Activated CD4-positive, alpha-beta T cell treated with anti-CD3 and anti-CD28 coated beads for 36 hours (primary cell): ENCODE measurements at places on chromosomes 2 and 18. TPM values are rescaled to one million over a fixed set of nuclear protein-coding genes. Genes with fewer than 3 reads are reported as not detected.

GRB14 gene
- total RNA-seq: not detected

GRCh38 chr18:48186861-48187260 is 222.3 kb downstream of the ZBTB7C start:
- no peak for DNase-seq
- H3K27ac ChIP-seq: no peak overlapping the region
- H3K4me1 ChIP-seq: no peaks in the 10 kb centered on the region
- peaks cover 12% of the 10 kb centered on the region for H3K27me3 ChIP-seq
- no peak overlapping the region for H3K4me3 ChIP-seq

DNA sequence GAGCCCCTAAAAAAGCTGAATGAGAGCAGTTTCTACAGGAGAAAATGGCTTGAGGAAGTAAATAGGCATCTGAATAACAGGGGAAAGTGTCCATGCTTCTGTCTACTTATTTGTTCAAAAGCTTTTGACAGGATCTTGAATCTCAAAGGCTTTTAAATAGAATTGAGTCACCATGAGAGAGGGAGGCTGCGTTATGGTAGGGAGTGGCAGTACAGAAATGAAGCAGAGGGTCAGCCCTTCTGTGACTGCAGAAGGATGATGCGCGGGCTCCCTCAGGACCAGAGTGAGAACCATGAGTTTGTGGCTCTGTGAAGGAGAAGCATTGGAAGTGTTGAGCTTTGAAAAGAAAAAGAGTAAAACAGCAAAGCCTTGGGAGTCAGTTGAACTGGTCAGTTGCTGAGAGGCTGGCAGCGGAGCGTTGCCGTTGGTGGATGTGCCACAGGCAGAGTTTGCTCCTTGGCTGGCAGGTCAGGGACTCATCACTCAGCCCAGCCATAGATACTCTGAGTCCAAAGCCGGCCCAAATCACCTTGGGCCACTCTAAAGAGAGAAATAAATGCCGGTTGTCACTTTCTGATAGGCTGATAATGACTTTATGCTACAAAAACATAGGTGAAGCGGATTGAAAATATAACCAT is 17.4 kb downstream of the COPS7B start:
- no peak overlapping the region for H3K4me3 ChIP-seq
- H3K27ac ChIP-seq: no peak overlapping the region
- H3K4me1 ChIP-seq: no peaks in the 10 kb centered on the region
- peaks cover 28% of the 10 kb centered on the region for H3K36me3 ChIP-seq

GRCh38 chr18:8625461-8626092 is 16.3 kb downstream of the RAB12 start:
- H3K36me3 ChIP-seq: peaks cover 63% of the 10 kb centered on the region
- peaks cover 37% of the 10 kb centered on the region for H3K4me1 ChIP-seq
- no peak for DNase-seq
- H3K27me3 ChIP-seq: no peaks in the 10 kb centered on the region

DNA sequence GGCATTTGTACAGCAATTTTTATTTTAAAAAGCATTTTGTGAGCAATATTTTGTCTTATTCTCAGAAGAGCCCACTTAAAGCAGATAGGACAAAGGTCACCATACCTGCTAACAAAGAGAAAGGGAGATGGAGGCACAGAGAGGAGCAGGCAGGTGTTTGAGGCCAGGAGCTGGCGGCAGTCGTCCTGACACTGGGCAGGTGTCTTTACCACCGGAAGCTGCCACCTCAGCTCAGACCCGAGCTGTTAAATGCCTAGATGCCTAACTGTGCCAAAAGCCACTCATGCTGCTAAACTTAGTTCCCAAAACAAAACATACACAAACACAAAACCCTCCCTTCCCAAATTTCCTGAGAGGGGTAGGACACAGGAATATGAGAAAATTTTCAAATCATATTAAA is 120.9 kb downstream of the CNTNAP5 start:
- H3K4me3 ChIP-seq: no peak overlapping the region
- H3K27ac ChIP-seq: no peak overlapping the region
- no peaks in the 10 kb centered on the region for H3K36me3 ChIP-seq
- no peaks in the 10 kb centered on the region for H3K27me3 ChIP-seq
- H3K4me1 ChIP-seq: no peaks in the 10 kb centered on the region

DNA sequence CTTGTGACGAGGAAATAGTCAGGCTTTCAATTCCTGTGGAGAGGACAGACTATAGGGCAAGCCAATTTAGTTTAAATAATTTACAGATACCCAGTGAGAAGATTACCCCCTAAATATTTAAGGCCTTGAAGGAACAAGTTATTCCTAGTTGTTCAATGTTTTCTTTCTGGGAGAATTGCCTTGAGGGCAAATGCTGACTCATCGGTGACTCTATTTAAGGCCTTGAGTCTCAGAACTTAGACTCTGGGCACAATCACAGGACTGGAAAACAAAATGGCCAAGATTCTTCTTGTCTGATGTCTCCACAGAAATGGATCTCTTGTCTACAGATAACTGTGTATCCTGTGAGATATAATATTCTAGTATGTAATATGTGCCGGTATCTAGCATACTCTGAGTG is 467.1 kb downstream of the SUCLG1 start:
- no peaks in the 10 kb centered on the region for H3K36me3 ChIP-seq
- H3K4me3 ChIP-seq: no peak overlapping the region
- peaks cover 4% of the 10 kb centered on the region for H3K27me3 ChIP-seq
- DNase-seq: no peak
- no peaks in the 10 kb centered on the region for H3K4me1 ChIP-seq

- no peak for DNase-seq
- no peaks in the 10 kb centered on the region for H3K36me3 ChIP-seq
- H3K4me3 ChIP-seq: no peak overlapping the region
- no peaks in the 10 kb centered on the region for H3K27me3 ChIP-seq
Observed at GRCh38 chr2:237459741-237460174, 27.3 kb upstream of the MLPH start.

DNA sequence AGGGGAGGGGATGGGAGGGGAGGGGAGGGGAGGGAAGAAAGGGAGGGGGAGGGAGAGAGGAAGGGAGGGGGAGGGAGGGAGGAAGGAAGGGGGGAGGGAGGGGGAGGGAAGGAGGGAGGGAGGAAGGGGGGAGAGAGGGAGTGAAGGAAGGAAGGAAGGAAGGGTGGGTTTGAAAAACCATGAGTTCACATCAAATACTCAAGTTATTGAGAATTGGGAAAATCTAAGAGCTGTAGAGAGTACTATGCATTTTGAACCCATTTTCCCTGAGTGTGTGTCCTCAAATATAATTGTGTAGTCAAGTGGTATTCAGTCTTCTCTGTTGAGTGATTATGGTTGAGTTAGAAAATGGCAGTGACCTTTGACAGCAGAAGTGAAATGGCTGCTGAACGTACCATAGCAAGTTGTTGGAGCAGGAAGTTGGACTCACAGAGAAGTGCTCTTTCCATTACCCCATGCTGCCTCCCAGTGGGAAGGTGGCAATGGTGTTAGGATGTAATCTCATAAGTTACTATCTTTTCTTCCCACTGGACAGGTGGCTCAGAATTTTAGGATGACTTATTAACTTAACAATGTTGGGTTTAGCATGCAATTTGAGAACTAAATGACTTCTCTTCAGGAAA is 214.6 kb downstream of the SETBP1 start:
- no peak overlapping the region for H3K4me3 ChIP-seq
- peaks cover 11% of the 10 kb centered on the region for H3K36me3 ChIP-seq
- H3K27ac ChIP-seq: peak overlapping the region; percentile 27
- H3K27me3 ChIP-seq: peaks cover 2% of the 10 kb centered on the region
- H3K4me1 ChIP-seq: peaks cover 51% of the 10 kb centered on the region
- DNase-seq: peak; percentile 62

DNA sequence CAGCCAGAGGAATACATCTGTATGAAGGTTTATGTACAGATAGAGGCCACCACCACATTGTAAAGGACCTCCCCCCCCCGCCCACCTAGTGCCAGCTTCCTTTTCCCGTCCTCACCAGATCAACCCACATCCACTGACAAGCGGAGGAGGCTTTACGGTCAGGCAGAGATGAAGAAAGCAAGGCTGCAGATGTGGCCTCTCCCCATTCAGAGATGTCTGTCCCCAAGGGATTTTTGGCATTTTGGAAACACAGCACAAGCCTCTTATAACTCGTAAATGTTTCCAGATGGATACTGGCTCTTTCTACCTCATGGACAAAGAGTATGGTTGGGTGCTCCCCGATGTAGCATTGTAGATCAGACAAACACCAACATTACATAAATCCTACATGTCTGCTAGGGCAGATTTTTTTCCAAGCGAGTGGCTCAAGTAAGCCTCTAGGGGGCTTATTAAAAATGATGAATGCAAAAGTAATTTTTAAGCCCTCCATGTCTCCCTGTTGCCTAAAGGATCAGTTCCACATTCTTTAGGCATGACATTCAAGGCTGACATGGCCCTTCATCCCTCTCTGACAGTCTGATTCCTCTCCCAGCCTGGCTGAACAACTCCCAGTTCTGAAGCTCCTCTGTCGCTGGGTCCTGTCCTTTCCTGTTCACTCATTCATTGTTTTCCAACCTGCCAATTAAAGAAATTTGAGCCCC is 11.7 kb downstream of the VIT start:
- H3K4me3 ChIP-seq: no peak overlapping the region
- H3K4me1 ChIP-seq: no peaks in the 10 kb centered on the region
- H3K27me3 ChIP-seq: peaks cover 5% of the 10 kb centered on the region
- no peak for DNase-seq
- no peak overlapping the region for H3K27ac ChIP-seq

GRCh38 chr2:48448274-48449061 is 81.5 kb upstream of the STON1 start:
- H3K27ac ChIP-seq: peak overlapping the region; percentile 90
- no peaks in the 10 kb centered on the region for H3K27me3 ChIP-seq
- H3K4me1 ChIP-seq: peaks cover 44% of the 10 kb centered on the region
- peaks cover 19% of the 10 kb centered on the region for H3K36me3 ChIP-seq

DNA sequence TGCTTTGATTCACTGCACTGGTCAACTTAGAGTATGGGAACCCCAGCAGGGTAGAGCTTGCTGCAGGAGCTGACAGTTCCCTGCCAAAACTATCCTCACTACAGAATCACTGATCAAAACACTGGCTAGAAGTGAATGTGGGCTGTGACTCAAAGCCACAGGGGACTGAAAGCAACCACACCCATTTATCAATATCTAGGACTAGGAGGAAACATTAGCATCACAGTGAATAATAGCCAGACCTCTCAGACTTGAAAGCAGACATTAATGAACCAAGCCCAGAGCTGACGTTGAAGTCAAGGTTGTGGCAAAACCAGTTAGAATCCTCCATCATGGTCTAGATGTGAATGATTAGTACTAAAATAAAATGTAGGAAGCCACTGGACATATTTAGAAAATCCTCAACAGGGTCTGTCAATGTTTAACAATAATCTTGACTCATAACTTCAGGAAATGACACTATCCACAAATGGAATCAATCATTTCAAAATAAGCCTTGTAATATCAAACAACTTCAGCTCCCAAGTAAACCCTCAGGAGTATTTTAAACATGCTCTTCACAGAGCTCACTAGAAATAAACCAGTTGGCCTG is 131.4 kb downstream of the CDH20 start:
- no peak for DNase-seq
- H3K4me1 ChIP-seq: no peaks in the 10 kb centered on the region
- H3K27ac ChIP-seq: no peak overlapping the region
- no peak overlapping the region for H3K4me3 ChIP-seq
- no peaks in the 10 kb centered on the region for H3K36me3 ChIP-seq
- peaks cover 3% of the 10 kb centered on the region for H3K27me3 ChIP-seq

DNA sequence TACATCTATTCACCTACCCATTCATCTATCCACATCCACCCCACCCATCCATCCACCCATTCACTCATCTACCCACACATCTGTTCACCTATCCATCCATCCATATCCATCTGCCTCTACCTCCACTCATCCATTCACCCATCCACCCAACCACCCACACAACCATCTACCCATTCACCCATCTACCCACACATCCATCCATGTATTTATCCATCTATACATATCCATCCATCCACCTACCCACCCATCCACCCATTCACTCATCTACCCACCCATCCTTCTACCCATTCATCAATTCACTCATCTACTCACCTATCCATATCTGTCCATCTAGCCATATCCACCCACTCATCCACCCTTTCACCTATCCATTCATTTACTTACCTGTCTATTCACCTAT is 187.6 kb downstream of the ASB1 start:
- H3K4me3 ChIP-seq: no peak overlapping the region
- no peaks in the 10 kb centered on the region for H3K4me1 ChIP-seq
- no peak overlapping the region for H3K27ac ChIP-seq
- peaks cover 12% of the 10 kb centered on the region for H3K27me3 ChIP-seq

GRCh38 chr2:150977296-150977695 is 284.4 kb downstream of the RBM43 start:
- peaks cover under 1% of the 10 kb centered on the region for H3K27me3 ChIP-seq
- no peak overlapping the region for H3K4me3 ChIP-seq
- DNase-seq: no peak
- no peak overlapping the region for H3K27ac ChIP-seq

DNA sequence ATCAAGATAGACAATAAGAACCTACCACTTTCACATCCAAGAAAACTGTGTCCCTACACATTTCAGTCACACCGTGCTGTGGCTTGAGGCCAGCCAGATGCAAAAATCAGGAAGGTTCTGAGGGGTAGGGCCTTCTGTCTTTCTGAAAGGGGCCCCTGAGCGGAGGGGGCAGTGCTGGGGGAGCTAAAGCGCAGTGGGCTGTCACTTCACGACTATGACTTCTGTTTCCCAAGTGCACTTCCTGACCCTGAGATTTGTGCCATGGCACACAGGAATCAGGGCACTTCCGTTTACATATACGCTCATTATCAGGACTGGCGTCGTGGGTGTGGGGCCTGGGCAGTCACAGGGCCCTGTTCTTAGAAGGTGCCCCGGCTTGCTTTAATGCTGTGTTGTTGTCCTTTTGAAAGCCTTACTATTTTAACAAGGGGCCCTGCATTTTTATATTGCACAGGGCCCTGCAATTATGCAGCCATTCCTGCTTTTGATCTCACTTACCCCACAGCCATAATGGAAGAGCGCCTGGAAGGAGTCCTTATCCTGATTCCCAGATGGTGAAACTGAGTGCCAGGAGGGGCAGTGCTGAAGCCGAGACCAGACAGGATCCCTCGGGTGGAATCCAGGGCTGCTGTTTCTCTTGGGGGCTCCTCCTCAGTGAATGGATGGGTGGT is 620 bp downstream of the NGEF start:
- peaks cover 2% of the 10 kb centered on the region for H3K27me3 ChIP-seq
- no peaks in the 10 kb centered on the region for H3K36me3 ChIP-seq
- no peak for DNase-seq
- H3K4me3 ChIP-seq: no peak overlapping the region
- H3K27ac ChIP-seq: no peak overlapping the region
- H3K4me1 ChIP-seq: no peaks in the 10 kb centered on the region

DNA sequence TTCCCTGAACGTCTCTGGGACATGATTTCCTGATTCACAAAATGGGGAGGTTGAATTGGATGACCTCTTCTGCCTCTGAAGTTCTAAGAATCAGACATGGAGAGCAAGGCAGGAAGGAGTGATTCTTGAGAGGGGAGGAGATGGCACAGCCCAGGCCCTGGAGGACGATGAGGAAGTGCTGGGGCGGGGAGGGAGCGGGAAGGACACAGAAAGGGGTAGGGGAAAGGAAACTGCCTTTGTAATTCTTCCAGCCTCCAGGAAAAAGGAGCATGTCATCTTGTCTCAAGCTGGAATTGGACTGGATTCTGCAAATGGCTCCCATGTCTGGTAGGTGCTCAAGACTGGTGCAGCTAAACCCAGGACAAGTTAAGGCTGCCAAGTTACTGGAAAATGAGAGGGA is 97.0 kb upstream of the NCK2 start:
- peaks cover 5% of the 10 kb centered on the region for H3K4me1 ChIP-seq
- DNase-seq: no peak
- no peak overlapping the region for H3K27ac ChIP-seq
- no peaks in the 10 kb centered on the region for H3K27me3 ChIP-seq
